ENCODE measurements at places on chromosomes 3 and 15.

DNA sequence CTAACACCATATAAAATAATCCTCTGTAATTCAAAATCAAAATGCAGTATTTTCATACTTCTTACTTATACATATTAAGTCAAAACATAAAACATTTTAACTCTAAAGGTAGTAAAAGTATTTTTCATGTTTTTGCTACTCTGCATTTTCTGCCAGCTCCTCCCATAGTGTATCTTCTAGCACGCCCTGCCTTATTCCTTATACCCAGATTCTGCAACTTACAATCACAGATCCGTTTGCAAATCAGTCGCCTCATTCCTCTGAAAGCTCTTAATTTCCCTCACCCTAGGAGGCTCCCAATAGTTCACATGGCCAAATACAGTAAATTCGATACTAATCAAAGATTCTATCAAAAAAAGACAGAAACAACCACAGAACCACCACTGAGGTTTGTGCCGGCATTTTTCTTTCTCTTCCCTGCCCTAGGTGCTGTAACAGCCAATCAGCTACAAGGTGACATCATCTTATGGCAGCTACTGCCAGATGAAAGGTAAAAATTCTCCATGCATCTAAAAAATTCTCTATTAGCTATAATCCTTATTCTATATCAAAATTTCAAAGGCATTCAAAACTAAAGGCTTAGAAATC, 72.9 kb downstream of the CLASP2 start:
- no peaks in the 10 kb centered on the region for H3K27me3 ChIP-seq
- H3K36me3 ChIP-seq, result no peaks in the 10 kb centered on the region
- H3K27ac ChIP-seq, result peak overlapping the region; percentile 16

- DNase-seq, result peak; percentile 45
- H3K27me3 ChIP-seq, result no peaks in the 10 kb centered on the region
- peaks cover 13% of the 10 kb centered on the region for H3K4me1 ChIP-seq
- no peak overlapping the region for H3K4me3 ChIP-seq
These were observed 32.9 kb downstream of the MTHFS start for GRCh38 chr15:79863886-79864285.

GRCh38 chr15:32901192-32901591, 183.4 kb downstream of the GREM1 start:
- DNase-seq, result no peak
- H3K4me1 ChIP-seq, result no peaks in the 10 kb centered on the region
- no peaks in the 10 kb centered on the region for H3K27me3 ChIP-seq
- no peak overlapping the region for H3K27ac ChIP-seq

DNA sequence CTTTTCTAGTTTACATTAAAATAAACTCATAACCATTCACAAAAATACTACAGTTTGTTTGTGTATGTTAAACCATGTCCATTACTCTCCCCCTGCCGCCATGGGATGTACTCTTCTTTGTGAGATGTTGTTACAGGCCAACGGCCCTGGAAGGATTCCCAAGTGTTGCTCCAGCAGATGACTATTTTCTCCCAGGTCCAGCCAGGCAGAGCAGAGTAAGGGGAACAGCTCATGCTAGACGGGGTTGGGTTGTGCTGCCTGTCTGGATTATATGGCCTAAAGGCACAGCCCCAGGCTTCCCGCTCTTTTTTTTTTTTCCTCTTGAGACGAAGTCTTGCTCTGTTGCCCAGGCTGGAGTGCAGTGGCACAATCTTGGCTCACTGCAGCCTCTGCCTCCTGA, 24.5 kb upstream of the SLCO2A1 start:
- DNase-seq, result no peak
- no peaks in the 10 kb centered on the region for H3K36me3 ChIP-seq
- H3K4me1 ChIP-seq, result no peaks in the 10 kb centered on the region
- peaks cover 26% of the 10 kb centered on the region for H3K27me3 ChIP-seq
- H3K4me3 ChIP-seq, result no peak overlapping the region

- DNase-seq, result no peak
- no peaks in the 10 kb centered on the region for H3K4me1 ChIP-seq
- H3K27me3 ChIP-seq, result peaks cover 8% of the 10 kb centered on the region
- H3K4me3 ChIP-seq, result no peak overlapping the region
- H3K27ac ChIP-seq, result no peak overlapping the region
These were observed 5.9 kb downstream of the ADPRH start for GRCh38 chr3:119585208-119585607.

GRCh38 chr3:63973406-63973805, 49.9 kb downstream of the PSMD6 start:
- DNase-seq, result no peak
- H3K4me3 ChIP-seq, result no peak overlapping the region
- no peak overlapping the region for H3K27ac ChIP-seq
- no peaks in the 10 kb centered on the region for H3K27me3 ChIP-seq

DNA sequence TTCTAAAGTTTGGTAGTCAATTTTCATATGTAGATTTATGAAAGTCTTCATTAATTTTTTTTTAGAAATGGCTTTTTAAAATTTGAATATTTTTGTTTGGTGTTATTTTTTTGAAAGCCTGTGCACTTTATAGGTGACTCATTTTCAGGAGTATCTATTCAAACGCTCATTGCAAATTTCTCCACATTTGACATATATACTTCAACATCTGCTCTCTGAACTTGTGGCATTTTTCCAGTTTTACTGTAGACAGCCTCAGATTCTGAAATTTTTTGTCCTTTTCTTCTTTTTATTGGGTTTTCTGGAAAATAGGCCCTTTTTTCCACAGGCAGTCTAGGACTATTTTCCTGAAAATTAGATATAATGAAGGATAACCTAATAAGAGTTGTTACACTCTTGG, 396.6 kb downstream of the RBMS3 start:
- H3K36me3 ChIP-seq, result no peaks in the 10 kb centered on the region
- no peak for DNase-seq
- H3K4me3 ChIP-seq, result no peak overlapping the region
- H3K27ac ChIP-seq, result no peak overlapping the region
- no peaks in the 10 kb centered on the region for H3K4me1 ChIP-seq
- H3K27me3 ChIP-seq, result no peaks in the 10 kb centered on the region

GRCh38 chr15:38961456-38961855, 396.8 kb upstream of the RASGRP1 start:
- no peaks in the 10 kb centered on the region for H3K36me3 ChIP-seq
- no peaks in the 10 kb centered on the region for H3K4me1 ChIP-seq
- H3K27ac ChIP-seq, result no peak overlapping the region
- DNase-seq, result no peak
- no peaks in the 10 kb centered on the region for H3K27me3 ChIP-seq

GRCh38 chr15:87225436-87225835, 1031.1 kb downstream of the NTRK3 start:
- no peak overlapping the region for H3K4me3 ChIP-seq
- H3K27ac ChIP-seq, result no peak overlapping the region
- H3K4me1 ChIP-seq, result peaks cover 5% of the 10 kb centered on the region
- no peaks in the 10 kb centered on the region for H3K36me3 ChIP-seq
- H3K27me3 ChIP-seq, result no peaks in the 10 kb centered on the region

DNA sequence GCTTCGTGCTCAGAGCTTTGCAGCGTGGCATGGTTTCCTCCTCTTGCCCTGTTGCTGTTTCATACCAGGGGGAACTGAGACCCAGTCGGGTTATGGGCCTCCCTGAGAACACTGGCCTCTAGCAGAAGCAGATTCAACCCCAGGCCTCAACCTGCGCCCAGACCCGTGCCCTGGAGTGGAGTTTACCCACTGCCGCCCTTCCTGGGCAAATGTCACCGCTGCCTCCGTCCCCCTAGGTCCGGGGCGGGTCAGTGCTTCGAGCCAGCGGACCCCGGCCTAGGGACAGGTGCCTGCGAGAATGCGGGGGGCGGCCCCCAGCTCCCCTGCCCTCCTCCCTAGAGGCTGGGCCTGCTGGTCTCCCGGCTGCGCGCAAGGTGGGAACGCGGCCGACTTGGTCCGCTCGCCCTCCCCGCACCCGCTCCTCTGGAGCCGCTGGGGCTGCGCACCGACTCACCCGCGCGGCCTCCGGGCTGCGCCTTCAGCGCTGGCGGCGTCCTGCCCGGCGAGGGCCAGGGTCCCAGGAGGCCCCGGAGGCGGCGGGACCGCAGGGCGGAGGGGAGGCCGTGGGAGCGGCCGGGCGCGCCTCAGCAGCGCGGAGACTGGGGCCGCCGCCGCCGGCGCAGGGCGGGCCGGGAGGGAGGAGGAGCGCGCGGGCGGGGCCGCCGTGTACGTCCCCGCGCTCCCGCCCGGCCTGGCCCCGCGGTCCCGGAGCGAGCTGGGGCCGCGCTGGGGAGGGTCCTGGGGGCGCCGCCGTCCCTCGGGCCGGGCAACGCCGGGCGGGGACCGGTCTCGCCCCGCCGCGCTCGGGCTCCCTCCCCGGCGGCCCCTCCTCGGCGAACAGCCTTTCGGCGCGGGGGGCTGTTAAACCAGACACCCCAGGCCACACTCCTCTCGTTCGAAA, at the start of gene PIGZ:
PIGZ (minus strand) TSS at position 601 of the 901 bp plus-strand sequence. CDS start 16,802 bp downstream, outside the sequence.
- H3K4me3 ChIP-seq, result peak within 1 kb of the TSS; percentile 61
- no peaks in the 10 kb centered on the region for H3K4me1 ChIP-seq
- no peak for DNase-seq
- no peaks in the 10 kb centered on the region for H3K27me3 ChIP-seq

GRCh38 chr3:64763980-64764379, 76.2 kb upstream of the ADAMTS9 start:
- no peak overlapping the region for H3K27ac ChIP-seq
- no peaks in the 10 kb centered on the region for H3K27me3 ChIP-seq
- no peak for DNase-seq
- H3K4me3 ChIP-seq, result no peak overlapping the region

DNA sequence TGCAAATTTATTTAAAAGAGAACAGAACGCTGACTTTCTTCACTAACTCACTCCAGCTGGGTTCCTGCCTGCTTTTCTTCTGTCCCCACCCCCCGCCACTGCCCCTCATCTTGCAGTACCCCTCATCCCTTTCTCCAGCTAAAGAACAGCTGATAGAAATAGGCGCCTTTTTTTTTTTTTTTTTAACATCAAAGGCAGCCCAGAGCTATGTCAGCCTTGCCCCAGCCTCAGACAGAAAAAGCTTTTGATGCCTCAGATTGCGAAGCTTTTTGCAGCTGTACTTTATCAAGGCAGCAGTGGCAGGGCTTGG, 1.8 kb downstream of the CADPS start:
- DNase-seq, result no peak
- H3K4me3 ChIP-seq, result no peak overlapping the region
- H3K27ac ChIP-seq, result no peak overlapping the region
- H3K36me3 ChIP-seq, result no peaks in the 10 kb centered on the region
- H3K27me3 ChIP-seq, result peaks cover 40% of the 10 kb centered on the region

DNA sequence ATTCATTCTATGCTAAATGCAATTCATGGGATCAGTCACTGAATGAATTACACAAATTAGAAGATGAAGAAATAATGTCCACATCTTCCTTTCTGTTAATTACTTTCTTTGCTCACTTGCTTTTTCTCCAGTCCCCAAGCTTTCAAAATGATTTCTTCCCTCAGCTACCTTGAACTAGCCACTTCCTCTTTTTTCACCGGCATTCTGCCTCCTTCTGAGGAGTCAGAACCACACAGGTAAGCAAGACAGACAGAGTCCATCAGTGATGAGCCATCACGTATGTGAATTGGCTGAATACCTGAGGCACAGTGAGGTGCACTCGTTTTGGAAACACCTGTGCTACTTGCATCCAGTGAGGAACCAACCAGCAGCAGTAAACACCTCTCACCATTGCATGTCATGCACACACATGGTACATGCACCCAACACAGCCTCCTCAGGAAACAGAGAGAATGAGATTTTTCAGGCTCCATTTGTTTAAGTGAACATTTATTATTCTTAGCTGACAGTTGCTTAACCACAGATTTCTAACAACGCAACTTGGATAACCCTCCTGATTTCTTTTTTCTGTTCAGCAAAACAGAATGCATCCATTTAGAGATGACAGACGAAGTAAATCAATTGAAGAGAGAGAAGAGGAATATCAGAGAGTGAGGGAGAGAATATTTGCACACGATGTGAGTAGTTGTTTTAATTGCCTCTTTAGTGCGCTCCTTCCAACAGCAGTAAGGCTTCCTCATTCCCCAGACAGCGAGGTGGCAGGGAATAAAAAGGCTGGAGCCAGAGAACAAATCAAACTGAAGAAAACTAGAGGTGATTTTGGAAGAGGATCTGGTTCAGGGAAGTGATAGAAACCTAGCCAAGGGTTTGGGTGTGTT, 69.3 kb downstream of the ARPP21 start:
- no peak overlapping the region for H3K4me3 ChIP-seq
- H3K27me3 ChIP-seq, result no peaks in the 10 kb centered on the region
- H3K4me1 ChIP-seq, result no peaks in the 10 kb centered on the region
- H3K27ac ChIP-seq, result no peak overlapping the region

DNA sequence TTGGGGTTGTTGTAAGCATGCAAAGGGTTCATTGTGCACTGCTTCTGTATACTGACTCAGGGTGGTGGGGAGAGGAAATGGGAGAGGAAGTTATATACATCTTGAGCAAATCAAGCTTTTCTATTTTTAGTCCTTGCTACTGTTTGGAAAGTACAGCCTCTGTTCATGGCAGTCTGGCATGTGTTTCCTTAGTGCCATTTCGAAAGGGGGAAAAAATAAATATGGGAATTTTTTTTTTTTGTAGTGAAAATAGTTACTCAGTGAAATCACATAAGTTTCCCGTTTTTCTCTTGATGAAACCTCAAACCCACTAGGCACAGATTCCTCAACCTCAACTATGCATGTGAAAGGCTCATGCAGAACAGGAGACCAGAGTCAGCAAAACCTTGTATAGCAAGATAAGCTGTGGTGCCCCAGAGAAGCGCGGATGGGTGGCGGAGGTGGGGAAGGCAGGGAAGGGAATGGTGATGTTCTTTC, 353.3 kb downstream of the LPP start:
- H3K27me3 ChIP-seq, result no peaks in the 10 kb centered on the region
- DNase-seq, result no peak
- no peak overlapping the region for H3K27ac ChIP-seq
- no peak overlapping the region for H3K4me3 ChIP-seq
- H3K4me1 ChIP-seq, result no peaks in the 10 kb centered on the region

- no peaks in the 10 kb centered on the region for H3K36me3 ChIP-seq
- no peak overlapping the region for H3K4me3 ChIP-seq
These were observed 51.9 kb downstream of the TTBK2 start for GRCh38 chr15:42868683-42869082.

- H3K27me3 ChIP-seq, result no peaks in the 10 kb centered on the region
- no peak overlapping the region for H3K27ac ChIP-seq
- DNase-seq, result no peak
- no peaks in the 10 kb centered on the region for H3K4me1 ChIP-seq
- H3K36me3 ChIP-seq, result no peaks in the 10 kb centered on the region
These were observed 632.3 kb upstream of the NR2F2 start for GRCh38 chr15:95698230-95698629.

DNA sequence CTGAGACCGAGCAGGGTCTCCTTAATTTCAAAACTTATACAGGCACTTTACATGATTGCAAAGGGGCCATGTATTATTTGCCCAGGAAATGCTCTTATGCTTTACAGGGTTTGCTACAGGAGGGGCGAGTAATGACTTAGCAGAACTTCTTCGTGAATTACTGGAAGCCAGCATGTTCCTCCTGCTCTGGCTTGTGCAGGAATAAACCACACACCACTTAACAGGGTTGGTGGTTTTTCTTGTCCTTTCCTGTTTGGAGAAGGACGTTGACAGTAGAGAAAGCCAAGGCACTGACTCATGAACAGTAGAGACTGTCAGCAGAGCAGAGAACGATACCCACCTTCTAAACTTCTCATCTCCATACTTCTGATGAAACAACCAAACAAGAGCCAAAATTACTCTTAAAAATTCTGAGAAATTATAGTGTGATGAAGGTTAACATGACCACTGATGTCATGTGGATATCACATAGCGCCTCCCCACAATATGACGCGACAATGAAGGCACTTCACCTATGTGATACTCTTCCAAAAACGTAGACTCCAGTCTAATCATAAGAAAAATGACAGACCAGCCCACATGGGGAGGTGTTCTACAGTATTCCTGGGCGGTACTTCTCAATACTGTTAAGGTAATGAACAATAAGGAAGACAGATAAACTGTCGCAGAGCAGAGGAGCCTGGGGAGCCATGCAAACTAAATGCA, 24.7 kb upstream of the MCTP2 start:
- no peak for DNase-seq
- H3K36me3 ChIP-seq, result no peaks in the 10 kb centered on the region
- H3K4me1 ChIP-seq, result peaks cover 8% of the 10 kb centered on the region
- no peaks in the 10 kb centered on the region for H3K27me3 ChIP-seq

Data from keratinocyte (primary cell).